ENCODE measurements at places on chromosomes 2 and 18.
A peak's percentile ranks its signal among the peaks of the same experiment; 100 is the strongest.

DNA sequence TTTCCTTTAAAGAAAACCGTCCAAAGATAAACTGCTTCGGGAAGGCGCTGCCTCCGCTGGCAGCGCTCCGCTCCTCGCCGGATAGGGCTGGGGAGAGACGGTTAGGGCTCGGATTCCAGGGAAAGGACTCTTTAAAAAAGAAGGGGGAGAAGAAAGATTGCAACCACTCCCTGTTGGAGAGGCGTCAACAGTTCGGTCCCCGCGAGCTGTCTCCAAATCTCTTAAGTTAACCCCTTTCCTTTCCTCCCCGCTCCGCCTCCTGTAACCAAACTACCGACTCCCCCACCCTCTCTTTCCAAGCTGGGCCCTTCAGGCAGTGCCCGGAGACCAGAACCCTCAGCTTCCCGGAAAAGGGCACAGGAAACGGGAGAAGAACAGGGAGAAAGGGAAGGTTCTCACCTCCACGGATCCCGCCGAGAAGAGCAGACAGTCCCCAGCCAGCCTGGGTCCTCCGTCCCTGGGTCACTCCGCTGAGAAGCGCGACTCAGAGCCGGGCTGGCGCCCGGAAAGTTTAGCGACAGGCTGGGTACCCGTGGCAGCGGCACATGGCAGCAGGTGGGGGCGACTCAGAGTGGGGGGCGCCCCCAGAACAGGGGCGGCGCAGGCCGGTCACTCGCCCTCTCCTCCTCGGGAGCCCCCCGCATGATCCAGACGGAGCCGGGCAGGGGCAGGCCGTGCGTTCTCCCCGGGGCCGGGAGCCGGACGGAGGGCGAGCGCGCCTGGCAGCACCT lies 675 bp downstream of the FZD5 start:
- H3K27me3 ChIP-seq: no peaks in the 10 kb centered on the region
- DNase-seq: no peak
- no peaks in the 10 kb centered on the region for H3K36me3 ChIP-seq
- peak overlapping the region; percentile 73 for H3K4me3 ChIP-seq

- no peak for DNase-seq
- no peaks in the 10 kb centered on the region for H3K4me1 ChIP-seq
- H3K4me3 ChIP-seq: no peak overlapping the region
These were observed 450.8 kb downstream of the DLGAP1 start for GRCh38 chr18:4004183-4004829.

- no peaks in the 10 kb centered on the region for H3K36me3 ChIP-seq
- no peak overlapping the region for H3K4me3 ChIP-seq
- H3K4me1 ChIP-seq: no peaks in the 10 kb centered on the region
- no peak overlapping the region for H3K27ac ChIP-seq
- no peaks in the 10 kb centered on the region for H3K27me3 ChIP-seq
These were observed 132.7 kb downstream of the SCG2 start for GRCh38 chr2:223469270-223470046.

GRCh38 chr2:163888591-163888990 lies 152.8 kb upstream of the FIGN start:
- no peak for DNase-seq
- no peaks in the 10 kb centered on the region for H3K27me3 ChIP-seq
- no peak overlapping the region for H3K4me3 ChIP-seq
- H3K36me3 ChIP-seq: no peaks in the 10 kb centered on the region
- no peaks in the 10 kb centered on the region for H3K4me1 ChIP-seq

- no peak overlapping the region for H3K4me3 ChIP-seq
- peaks cover 29% of the 10 kb centered on the region for H3K4me1 ChIP-seq
- H3K36me3 ChIP-seq: peaks cover 18% of the 10 kb centered on the region
- no peak for DNase-seq
These were observed 8.6 kb downstream of the SPR start for GRCh38 chr2:72895759-72896281.

DNA sequence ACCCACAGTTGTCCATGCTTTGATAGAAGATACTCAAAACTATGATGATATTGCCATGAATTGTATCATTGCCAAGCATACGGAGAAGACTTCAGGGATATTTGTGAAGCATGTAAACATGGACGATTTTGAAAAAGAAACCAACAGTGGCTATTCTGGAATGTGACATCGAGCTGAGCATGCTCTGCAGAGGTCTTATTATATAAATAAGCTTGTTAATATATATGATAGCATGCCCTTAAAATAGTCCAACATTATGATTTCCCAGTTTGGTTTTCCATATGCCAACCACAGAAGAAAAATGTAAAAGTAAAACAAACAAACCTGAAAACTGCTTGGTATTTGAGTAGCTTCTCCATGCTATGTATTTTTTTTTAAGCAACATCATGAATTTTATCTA lies 159.1 kb downstream of the LNPK start:
- H3K4me3 ChIP-seq: no peak overlapping the region
- H3K27ac ChIP-seq: no peak overlapping the region
- no peaks in the 10 kb centered on the region for H3K36me3 ChIP-seq
- H3K4me1 ChIP-seq: no peaks in the 10 kb centered on the region

- no peaks in the 10 kb centered on the region for H3K36me3 ChIP-seq
- DNase-seq: no peak
- no peaks in the 10 kb centered on the region for H3K27me3 ChIP-seq
- no peak overlapping the region for H3K27ac ChIP-seq
These were observed 63.2 kb upstream of the TMEM17 start for GRCh38 chr2:62568983-62569837.

DNA sequence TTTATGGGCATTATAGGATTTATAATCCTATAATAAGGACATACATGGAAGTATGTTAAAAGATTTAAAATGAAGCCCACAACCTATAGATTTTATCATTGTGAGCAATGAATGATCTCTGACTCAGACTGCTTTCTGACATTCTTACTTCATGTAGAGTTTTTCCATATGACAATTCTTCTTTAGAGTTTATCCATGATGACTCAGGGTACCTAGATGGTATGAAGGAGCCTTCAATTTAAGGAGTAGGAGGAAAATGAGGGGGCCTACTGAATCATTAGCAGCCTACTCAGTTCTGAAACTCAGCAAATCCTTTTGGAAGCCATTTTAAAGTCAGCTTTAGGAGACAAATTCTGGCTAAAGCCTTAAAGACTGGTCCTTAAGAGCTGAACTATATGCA lies 10.4 kb downstream of the PELI1 start:
- no peaks in the 10 kb centered on the region for H3K36me3 ChIP-seq
- no peak overlapping the region for H3K27ac ChIP-seq
- peaks cover 95% of the 10 kb centered on the region for H3K4me1 ChIP-seq
- no peaks in the 10 kb centered on the region for H3K27me3 ChIP-seq
- H3K4me3 ChIP-seq: no peak overlapping the region
- no peak for DNase-seq

DNA sequence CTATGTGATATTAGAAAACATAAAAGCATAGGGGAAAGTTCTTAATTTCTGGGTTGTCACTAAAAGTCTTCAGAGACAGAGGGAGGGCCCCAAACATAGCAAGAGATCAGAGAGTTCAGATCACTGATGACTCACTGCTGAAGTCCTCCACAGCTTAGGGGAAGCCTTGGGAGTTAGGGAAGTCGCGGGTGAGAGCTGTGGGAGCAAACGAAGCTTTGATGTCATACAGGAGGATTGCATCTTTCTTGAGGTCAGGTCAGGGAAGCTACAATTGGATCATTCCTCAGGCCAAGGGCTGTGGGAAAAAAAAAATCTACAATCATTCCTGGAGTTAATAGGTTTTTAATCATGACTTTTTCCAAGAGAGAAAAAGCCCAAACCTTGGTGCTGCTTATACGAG lies 96.2 kb downstream of the COPS8 start:
- H3K4me3 ChIP-seq: no peak overlapping the region
- no peak for DNase-seq
- H3K27ac ChIP-seq: peak overlapping the region; percentile 64
- H3K27me3 ChIP-seq: peaks cover 4% of the 10 kb centered on the region

GRCh38 chr2:185738679-185739472 lies at the start of gene FSIP2:
Gene FSIP2 (plus strand): TSS chr2:185738804. CDS start chr2:185738895, 91 bp downstream.
- no peak for DNase-seq
- H3K4me3 ChIP-seq: peak within 1 kb of the TSS; percentile 47
- H3K27me3 ChIP-seq: peaks cover 15% of the 10 kb centered on the region
- H3K4me1 ChIP-seq: peaks cover 8% of the 10 kb centered on the region
- H3K27ac ChIP-seq: no peak within 1 kb of the TSS

- H3K27ac ChIP-seq: no peak overlapping the region
- H3K36me3 ChIP-seq: no peaks in the 10 kb centered on the region
- H3K27me3 ChIP-seq: no peaks in the 10 kb centered on the region
- no peak overlapping the region for H3K4me3 ChIP-seq
- DNase-seq: no peak
These were observed 1050.9 kb upstream of the LRRTM1 start for GRCh38 chr2:81355436-81355835.
